CD4-positive, alpha-beta memory T cell (primary cell): ENCODE measurements at places on chromosomes 12 and 14. TPM values are rescaled to one million over a fixed set of nuclear protein-coding genes. Genes with fewer than 3 reads are reported as not detected.

GRCh38 chr12:53227341-53227740, 4.7 kb downstream of the RARG start:
- DNase-seq, result no peak

DNA sequence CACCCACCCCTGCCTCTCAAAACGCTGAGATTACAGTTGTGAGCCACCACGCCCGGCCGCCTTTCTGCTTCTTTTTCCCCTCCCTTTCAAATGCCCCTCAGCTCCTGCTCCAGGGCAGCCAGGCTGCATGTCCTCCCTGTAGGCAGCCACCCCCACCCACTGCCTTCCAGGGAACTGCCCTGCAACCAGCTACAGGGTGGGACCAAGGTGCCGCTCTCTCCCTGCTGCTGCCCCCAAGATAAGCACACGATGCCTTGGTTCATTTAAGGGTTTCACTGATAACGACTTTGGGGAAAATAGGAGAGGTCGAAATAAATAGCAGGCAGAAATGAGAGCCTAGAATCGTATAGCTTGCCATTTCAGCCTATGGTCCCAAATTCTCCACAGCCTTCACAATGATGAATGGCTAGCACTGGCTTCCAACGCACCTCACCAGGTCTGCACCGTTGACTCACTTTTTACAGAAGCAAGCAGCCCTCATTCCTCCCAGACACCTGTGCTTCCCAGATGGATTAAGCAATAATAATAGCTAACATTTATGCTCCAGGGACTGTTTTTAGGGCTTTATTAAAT, 40.7 kb downstream of the ATG14 start:
- DNase-seq, result no peak

DNA sequence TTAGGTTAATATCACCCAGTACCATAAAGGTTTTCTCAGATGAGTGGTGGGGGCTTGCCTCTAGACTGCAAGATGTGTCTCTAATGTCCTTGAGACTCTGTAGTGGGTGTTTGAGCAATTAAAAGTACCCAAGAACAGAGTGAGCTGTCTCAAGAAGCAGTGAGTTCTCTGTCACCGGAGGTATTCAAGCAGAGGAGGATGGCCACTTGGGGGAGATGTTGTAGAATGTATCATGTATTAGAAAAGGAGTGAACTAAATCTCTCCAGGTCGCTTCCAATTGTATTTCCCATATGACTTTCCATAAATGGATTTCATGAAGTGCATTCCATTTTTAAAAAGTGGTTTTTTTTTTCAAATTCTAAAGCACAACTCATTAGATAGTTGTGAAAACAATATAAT, 35.0 kb downstream of the SLC17A8 start:
- DNase-seq, result no peak

DNA sequence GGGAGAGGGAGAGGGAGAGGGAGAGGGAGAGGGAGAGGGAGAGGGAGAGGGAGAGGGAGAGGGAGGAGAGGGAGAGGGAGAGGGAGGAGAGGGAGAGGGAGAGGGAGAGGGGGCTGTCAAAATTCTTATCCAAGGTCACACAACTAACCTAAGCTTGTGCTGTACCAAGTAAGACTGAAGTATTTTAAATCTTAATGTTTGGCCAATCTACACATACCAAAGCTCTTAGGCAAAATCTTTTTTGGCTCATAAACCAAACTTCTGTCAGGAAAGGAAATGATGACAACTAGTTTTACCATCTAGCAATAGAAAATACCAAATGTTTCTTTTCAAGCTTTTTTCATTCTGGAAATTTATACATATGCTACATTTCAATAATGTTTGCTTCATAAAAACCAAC, 33.8 kb downstream of the CCDC38 start:
- DNase-seq, result no peak

DNA sequence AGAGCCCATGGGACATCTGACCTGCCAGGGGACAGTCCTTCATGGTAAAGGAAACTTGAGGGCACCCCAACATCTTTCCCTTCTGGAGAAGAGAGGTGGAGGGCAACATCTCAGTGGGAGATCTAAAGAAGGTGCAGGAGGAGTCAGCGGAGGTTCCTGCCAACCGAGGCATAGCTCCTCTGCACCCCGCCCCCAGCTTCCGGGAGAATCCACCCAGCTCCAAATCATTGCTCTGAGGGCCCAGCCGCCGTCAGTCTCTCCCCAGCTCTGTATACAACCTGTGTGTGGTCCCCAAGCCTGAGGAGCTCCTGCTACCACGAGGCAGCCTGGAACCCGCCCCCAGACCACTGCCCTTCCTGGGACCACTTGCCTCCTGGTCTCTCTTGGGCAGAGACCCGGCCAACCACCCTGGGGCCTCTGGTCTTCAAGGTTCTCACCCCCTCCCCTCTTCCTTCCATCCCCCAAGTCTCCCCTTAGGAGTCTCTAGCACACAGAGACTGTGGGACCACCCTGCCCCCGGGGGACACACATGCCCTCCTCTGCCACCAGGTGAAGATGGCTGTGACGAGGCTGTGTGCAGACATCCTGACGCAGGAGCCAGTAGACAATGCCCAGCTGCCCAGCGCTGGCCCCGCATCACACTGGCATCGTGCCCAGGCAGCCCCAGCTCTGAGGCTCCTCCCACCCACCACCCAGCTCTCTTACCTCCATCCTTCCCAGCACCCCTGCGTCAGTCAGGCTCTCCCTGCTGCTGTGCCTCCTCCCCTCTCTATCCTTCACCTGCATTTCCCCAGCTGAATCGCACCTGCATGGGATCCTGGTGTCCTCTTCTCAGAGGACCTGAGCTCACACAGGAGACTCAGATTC, 13.0 kb upstream of the NUDT14 start:
- DNase-seq, result no peak

- peak; percentile 44 for DNase-seq
Measured at GRCh38 chr12:124543052-124543589, 24.3 kb downstream of the NCOR2 start.

GRCh38 chr14:37697489-37698121, 102.2 kb downstream of the TTC6 start:
- DNase-seq, result no peak

DNA sequence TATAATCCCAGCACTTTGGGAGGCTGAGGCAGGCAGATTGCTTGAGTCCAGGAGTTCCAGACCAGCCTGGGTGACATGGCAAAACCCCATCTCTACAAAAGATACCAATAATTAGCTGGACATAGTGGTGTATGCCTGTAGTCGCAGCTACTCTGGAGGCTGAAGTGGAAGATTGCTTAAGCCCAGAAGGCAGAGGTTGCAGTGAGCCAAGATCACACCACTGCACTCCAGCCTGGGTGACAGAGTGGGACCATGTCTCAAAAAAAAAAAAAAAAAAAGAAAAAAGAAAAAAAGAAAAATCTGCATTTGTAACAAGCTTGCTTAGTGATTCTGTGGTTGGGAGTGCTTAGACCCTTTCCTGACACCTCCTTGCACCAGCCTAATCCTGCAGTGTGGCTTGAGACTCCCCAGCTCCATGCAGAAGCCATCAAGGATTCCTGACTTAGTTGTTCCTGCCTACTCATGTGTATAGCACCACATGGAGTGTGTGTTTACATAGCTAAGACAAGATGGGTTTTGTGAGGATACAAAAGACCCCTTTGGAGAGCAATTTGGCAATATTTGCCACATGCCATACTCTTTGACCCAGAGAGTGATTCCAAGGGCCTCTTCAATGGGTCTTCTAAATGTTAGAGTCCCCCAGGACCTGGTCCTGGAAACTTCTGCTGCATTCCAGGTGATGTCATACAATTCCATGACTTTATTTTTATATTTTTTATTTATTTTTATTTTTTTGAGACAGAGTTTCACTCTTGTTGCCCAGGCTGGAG, 5.1 kb upstream of the TMED10 start:
- DNase-seq, result no peak

The PTPRB gene
- polyA plus RNA-seq, result not detected

The OAS3 gene
- 14.4 TPM for polyA plus RNA-seq
